Neural progenitor cell (in vitro differentiated cells): ENCODE measurements at places on chromosomes 6 and 20. TPM values are rescaled to one million over a fixed set of nuclear protein-coding genes. Genes with fewer than 3 reads are reported as not detected.

DNA sequence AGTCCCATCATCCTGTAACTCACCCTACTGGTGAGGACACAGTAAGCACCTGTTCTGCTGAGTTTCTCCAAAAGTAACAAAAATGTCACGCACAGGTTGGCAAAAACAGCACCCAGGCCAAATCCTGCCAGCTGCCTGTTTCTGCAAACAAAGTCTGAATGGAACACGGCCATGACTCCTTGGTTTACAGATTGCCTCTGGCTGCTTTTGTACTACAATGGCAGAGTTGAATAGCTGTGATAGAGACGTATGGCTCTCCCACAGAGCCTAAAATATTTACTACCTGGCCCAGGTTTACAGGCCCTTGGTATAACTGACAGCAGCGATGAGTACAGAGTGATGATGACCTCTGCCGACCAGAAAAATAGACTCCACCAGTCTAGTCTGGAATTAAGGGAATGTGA is 52.6 kb downstream of the CNKSR3 start:
- no peaks in the 10 kb centered on the region for H3K36me3 ChIP-seq
- H3K4me3 ChIP-seq: no peak overlapping the region
- H3K27ac ChIP-seq: no peak overlapping the region
- H3K4me1 ChIP-seq: peaks cover 32% of the 10 kb centered on the region
- no peak for DNase-seq

- H3K27ac ChIP-seq: peak overlapping the region; percentile 83
- H3K4me1 ChIP-seq: peaks cover 56% of the 10 kb centered on the region
- DNase-seq: no peak
- H3K36me3 ChIP-seq: peaks cover 24% of the 10 kb centered on the region
- no peaks in the 10 kb centered on the region for H3K27me3 ChIP-seq
Measured at GRCh38 chr20:53579581-53580375, 13.9 kb downstream of the ZNF217 start.

- H3K36me3 ChIP-seq: no peaks in the 10 kb centered on the region
- peaks cover 14% of the 10 kb centered on the region for H3K4me1 ChIP-seq
- H3K27ac ChIP-seq: no peak overlapping the region
- no peak for DNase-seq
- H3K4me3 ChIP-seq: no peak overlapping the region
- no peaks in the 10 kb centered on the region for H3K27me3 ChIP-seq
Measured at GRCh38 chr20:47379433-47380150, 23.1 kb upstream of the ZMYND8 start.

DNA sequence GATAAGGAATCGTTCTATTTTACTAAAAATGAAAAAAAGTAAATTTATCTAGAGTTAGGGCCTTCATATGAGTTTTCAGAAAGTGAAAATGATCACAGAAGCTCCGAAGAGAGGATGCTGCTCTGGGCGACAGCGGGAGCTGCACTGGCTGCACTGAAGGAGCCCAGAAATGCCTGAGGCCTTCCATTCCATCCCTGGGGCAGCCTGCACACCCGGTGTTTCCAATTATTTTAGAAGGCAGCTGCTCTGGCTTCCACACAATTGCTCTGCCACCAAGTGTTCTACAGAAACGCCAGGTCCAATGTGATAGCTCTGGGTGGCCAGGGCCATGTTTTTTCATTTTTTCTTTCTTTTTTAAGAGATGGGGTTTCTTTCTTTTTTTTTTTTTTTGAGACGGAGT is 3.6 kb downstream of the DTNBP1 start:
- peaks cover 13% of the 10 kb centered on the region for H3K27me3 ChIP-seq
- no peak overlapping the region for H3K27ac ChIP-seq
- H3K4me1 ChIP-seq: peaks cover 18% of the 10 kb centered on the region
- peak; percentile 10 for DNase-seq
- H3K36me3 ChIP-seq: peaks cover 2% of the 10 kb centered on the region

DNA sequence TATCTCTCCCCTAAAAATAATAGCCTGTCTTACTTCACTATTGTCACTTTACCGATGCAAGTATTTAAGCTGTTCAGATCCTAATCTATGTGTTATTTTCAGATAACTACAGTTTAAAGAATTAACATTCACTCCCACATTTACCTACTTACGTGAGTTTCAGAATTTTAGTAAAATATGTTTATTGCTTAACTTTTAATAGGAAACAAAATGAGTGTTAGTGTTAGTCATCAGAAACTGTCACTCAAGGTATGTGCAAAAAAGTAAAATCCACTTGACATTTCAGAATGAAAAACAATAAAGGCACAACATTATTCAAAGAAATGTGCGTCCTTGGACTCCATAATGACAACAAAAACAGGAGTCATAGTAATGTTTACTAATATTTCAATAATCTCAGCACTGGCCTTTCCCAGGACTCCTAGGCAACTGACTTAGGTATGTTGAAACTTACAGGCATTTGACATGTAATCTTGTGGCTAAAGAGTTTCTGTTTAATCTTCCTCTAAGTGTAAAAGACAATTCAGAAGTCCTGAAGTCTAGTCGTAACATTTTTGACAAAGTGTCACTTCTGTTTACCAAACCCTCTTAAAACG is 4.5 kb downstream of the ATXN1 start:
- H3K36me3 ChIP-seq: no peaks in the 10 kb centered on the region
- DNase-seq: no peak
- H3K4me3 ChIP-seq: no peak overlapping the region
- H3K4me1 ChIP-seq: peaks cover 14% of the 10 kb centered on the region
- H3K27me3 ChIP-seq: peaks cover 28% of the 10 kb centered on the region

GRCh38 chr6:123448306-123448884 is 188.4 kb downstream of the TRDN start:
- peaks cover 4% of the 10 kb centered on the region for H3K36me3 ChIP-seq
- DNase-seq: no peak
- no peaks in the 10 kb centered on the region for H3K27me3 ChIP-seq
- H3K4me3 ChIP-seq: no peak overlapping the region

DNA sequence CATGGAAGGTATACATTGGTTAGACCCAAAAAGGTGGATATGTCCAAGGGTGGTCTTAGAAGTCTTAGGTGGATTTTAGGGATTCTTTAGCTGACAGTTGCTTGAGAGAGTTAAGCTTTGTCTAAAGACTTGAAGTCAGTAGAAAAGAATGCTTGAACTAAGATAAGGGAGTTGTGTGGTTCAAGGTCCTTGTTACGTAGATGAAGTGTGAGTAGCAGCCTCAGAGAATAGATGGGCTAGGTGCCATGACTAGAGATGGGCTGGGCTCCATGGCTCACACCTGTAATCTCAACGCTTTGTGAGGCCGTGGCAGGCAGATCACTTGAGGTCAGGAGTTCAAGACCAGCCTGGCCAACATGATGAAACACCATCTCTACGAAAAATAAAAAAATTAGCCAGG is 1.7 kb downstream of the SHLD1 start:
- no peaks in the 10 kb centered on the region for H3K36me3 ChIP-seq
- H3K27ac ChIP-seq: no peak overlapping the region
- DNase-seq: no peak
- no peak overlapping the region for H3K4me3 ChIP-seq
- peaks cover 5% of the 10 kb centered on the region for H3K4me1 ChIP-seq
- no peaks in the 10 kb centered on the region for H3K27me3 ChIP-seq

DNA sequence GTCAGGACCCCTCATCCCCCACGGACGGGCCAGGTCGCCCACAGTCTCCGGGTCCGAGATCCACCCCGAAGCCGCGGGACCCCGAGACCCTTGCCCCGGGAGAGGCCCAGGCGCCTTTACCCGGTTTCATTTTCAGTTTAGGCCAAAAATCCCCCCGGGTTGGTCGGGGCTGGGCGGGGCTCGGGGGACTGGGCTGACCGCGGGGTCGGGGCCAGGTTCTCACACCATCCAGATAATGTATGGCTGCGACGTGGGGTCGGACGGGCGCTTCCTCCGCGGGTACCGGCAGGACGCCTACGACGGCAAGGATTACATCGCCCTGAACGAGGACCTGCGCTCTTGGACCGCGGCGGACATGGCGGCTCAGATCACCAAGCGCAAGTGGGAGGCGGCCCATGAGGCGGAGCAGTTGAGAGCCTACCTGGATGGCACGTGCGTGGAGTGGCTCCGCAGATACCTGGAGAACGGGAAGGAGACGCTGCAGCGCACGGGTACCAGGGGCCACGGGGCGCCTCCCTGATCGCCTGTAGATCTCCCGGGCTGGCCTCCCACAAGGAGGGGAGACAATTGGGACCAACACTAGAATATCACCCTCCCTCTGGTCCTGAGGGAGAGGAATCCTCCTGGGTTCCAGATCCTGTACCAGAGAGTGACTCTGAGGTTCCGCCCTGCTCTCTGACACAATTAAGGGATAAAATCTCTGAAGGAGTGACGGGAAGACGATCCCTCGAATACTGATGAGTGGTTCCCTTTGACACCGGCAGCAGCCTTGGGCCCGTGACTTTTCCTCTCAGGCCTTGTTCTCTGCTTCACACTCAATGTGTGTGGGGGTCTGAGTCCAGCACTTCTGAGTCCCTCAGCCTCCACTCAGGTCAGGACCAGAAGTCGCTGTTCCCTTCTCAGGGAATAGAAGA is 978 bp downstream of the HLA-A start:
- no peaks in the 10 kb centered on the region for H3K27me3 ChIP-seq
- peaks cover 5% of the 10 kb centered on the region for H3K4me1 ChIP-seq
- peak overlapping the region; percentile 58 for H3K4me3 ChIP-seq
- H3K27ac ChIP-seq: no peak overlapping the region
- no peak for DNase-seq

- H3K4me3 ChIP-seq: no peak overlapping the region
- H3K36me3 ChIP-seq: no peaks in the 10 kb centered on the region
- H3K27me3 ChIP-seq: no peaks in the 10 kb centered on the region
- H3K27ac ChIP-seq: no peak overlapping the region
- H3K4me1 ChIP-seq: peaks cover 15% of the 10 kb centered on the region
Measured at GRCh38 chr6:38040254-38040653, 220.7 kb downstream of the ZFAND3 start.

DNA sequence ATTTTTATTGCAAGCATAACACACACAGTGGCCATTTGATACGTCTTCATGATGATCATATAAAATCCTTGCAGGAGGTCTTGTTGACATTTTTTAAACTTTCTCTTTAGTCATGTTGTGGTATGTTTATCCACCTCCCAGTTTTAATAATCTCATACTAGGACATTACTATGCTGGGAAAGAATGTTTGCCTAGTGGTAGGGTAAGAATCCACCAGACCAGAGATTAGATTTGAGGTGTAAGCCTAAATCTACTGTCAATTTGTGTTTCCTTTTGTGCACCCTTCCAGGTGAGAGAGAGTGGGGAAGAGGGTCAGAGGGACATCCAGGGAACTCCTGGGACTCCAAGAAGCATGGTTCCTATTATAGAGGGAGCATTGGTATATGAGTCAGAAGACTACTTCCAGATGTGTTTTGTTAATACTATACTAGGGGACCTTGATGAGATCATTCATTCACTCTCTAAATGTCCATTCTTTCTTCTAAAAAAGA is 298.3 kb upstream of the SASH1 start:
- no peak overlapping the region for H3K27ac ChIP-seq
- DNase-seq: no peak
- no peaks in the 10 kb centered on the region for H3K4me1 ChIP-seq

DNA sequence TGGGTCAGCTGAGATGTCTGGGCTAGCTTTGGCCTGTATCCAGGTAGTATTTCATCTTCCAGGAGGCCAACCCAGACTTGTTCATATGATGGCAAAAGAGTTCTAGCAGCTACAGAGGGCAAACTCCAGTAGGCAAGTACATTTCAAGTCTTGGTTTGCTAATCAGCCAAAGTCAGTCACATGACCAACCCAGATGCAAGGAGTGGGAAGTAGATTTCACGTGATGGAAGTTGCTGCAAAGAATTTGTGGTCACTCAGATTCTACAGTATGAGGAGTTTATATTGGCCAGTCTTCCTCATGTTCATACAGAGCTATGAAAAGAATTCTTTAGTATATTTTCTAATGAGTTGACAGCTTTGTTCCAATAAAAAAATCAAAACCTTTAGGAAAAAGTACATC is 101.8 kb downstream of the PHACTR1 start:
- no peak overlapping the region for H3K27ac ChIP-seq
- H3K36me3 ChIP-seq: no peaks in the 10 kb centered on the region
- DNase-seq: no peak

- H3K27me3 ChIP-seq: no peaks in the 10 kb centered on the region
- no peaks in the 10 kb centered on the region for H3K36me3 ChIP-seq
- H3K4me1 ChIP-seq: peaks cover 3% of the 10 kb centered on the region
- H3K4me3 ChIP-seq: no peak overlapping the region
- no peak overlapping the region for H3K27ac ChIP-seq
- no peak for DNase-seq
Measured at GRCh38 chr20:15610787-15611186, 962.5 kb downstream of the KIF16B start.

DNA sequence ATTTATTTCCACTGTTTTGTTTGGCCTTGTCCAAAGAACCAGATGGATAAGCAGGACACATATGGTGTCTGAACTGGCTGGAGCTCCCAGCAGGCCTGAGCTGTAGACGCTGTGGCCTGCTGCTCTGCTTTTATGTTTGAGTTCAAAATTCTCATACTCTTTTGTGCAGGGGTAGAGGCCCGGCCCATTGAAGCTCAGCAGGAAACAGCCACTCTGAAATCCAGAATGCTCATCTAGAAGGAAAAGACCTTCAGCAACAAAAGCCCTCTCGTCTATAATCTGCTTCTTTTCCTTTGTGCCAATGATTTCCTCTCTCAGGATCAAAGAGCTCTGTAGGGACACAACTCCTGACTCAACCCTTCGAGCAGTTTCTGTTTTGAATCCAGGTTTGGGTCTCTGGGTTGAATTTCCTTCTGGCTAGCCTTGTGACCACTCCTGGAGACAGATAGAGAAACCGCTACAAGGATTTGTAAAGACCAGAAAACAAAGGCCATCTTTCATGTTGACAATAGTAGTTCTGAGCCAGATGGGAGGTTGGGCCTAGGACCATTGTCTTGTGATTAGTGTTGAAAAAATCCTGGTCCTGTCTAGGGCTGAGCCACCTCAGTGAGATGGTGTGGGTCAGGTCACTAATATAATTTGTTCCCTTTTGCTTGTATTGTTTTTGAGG is 446.7 kb downstream of the BCKDHB start:
- H3K4me3 ChIP-seq: no peak overlapping the region
- peak overlapping the region; percentile 77 for H3K27ac ChIP-seq
- peak; percentile 62 for DNase-seq
- no peaks in the 10 kb centered on the region for H3K27me3 ChIP-seq

- H3K36me3 ChIP-seq: no peaks in the 10 kb centered on the region
- no peak overlapping the region for H3K27ac ChIP-seq
- H3K4me3 ChIP-seq: no peak overlapping the region
- no peaks in the 10 kb centered on the region for H3K27me3 ChIP-seq
- peaks cover 6% of the 10 kb centered on the region for H3K4me1 ChIP-seq
Measured at GRCh38 chr6:12241493-12242175, 48.5 kb upstream of the EDN1 start.

DNA sequence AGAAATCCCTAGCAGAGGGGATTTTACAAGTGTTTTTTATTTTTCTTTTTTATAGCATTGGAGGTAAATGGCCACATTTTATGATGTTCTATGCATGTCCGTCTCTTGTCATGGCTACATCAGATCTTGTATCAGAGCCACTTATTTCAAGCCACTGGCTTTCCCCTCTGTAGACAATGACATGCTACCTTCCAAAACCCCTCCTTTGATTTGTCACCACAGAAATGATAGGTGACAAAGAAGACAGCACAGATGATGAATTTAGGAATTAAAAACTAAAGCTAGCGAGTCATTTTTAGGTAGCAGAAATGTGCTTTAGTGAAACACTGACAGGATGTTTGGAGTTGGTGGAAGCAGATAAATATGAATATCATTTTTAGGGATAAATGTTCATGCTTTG is 20.8 kb downstream of the PLCB1 start:
- no peaks in the 10 kb centered on the region for H3K36me3 ChIP-seq
- DNase-seq: no peak
- no peaks in the 10 kb centered on the region for H3K27me3 ChIP-seq
- no peak overlapping the region for H3K4me3 ChIP-seq
- no peak overlapping the region for H3K27ac ChIP-seq

CCN6 gene
- not detected in 2 replicates for total RNA-seq

SLC17A4 gene
- not detected in 2 replicates for total RNA-seq

EYA2 gene
- total RNA-seq: 1.8 and 2.1 TPM in 2 replicates

TNFRSF6B gene
- total RNA-seq: 0.25 TPM in 1 of 2 replicates, not detected in the other

RNF39 gene
- total RNA-seq: not detected in 2 replicates

SLC2A10 gene
- 9.2 and 9.6 TPM in 2 replicates for total RNA-seq
